GM13977 (cell line): ENCODE measurements at places on chromosomes 12 and 14.
A peak's percentile ranks its signal among the peaks of the same experiment; 100 is the strongest.

- no peak for DNase-seq
Observed at GRCh38 chr14:94307410-94307992, 14.4 kb upstream of the SERPINA10 start.

GRCh38 chr12:127531542-127531941, 735.4 kb upstream of the TMEM132C start:
- DNase-seq, result no peak

GRCh38 chr14:36317650-36318049, 2.8 kb downstream of the MBIP start:
- no peak for DNase-seq

- DNase-seq, result no peak
Observed at GRCh38 chr14:105971593-105972500, 445.5 kb downstream of the TMEM121 start.

GRCh38 chr14:100049220-100049619, 16.0 kb upstream of the EVL start:
- DNase-seq, result no peak

DNA sequence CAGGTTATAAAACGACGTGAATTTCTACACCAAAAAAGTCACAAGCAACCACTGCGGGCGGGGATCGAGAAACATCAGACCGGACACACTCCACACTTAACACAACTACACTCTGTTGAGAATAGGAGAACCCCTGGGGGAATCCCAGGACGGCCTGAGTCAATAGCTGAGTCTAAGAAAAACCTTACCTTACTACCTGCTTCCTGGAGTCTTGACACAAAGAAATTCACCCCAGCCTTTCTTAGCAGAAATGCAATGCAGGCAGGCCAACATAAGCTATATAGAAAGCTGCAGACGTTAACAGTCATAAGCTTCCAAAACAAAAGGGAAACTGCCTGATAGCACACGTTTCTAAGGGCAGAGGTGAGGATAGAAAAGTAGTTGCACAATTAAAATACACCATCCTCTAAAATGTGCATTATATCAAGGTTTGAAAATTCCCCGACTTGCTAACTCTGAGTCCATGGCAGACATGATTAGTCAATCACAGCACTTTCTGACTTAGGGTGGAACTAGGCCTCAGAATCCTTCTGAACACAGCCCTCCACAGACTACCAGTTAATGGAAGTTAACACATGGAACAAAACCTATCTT, 68.0 kb downstream of the CCDC88C start:
- DNase-seq, result peak; percentile 82

DNA sequence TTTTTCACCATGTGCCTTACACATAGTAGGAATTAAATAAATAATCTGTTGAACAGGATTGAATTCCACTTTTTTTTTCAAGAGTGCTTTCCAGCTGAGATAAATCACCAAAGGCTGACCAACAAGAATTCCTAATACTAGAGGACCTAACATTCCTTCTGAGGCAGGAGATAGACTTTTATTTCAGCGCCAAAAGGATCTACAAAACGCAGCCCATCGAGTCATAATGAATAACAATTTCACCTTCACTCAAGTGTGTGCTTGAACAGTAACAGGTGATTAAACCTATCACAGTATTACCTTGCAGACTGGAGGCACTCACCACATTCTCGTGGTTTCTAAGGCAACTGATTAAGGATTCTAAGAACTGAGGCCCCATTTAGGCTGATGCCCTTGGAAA, 224.3 kb upstream of the ATP2B1 start:
- no peak for DNase-seq

GRCh38 chr12:42473130-42473529, 116.4 kb downstream of the PRICKLE1 start:
- no peak for DNase-seq

DNA sequence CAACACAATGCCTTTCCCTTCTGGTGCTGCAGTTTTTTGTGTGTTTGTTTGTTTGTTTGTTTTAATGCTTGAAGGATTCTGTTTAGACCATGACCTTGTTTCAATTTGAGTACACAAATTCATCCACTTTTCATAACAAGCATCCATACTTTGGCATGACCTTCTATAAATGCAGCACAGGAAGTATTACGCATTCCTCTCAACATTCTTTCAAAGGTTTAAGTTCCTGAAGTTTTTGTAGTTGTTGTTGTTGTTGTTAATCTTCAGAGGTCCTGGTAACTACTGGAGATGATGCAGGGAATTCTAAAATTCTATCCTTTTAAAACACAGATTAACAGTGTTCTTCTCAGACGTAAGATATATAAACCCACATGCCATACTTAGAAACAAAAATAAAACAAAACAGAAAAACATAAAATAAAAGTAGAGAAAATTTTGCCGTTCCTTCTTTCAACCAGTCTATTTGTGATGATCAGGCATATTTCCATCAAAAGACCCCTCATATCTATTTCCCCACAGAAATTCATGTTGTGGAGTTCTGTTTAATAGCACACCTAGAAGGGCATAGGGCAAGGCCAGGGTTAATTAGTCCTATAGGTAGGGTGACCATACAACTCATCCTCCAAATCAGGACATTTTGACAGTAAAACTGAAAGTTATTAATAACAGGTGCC, 529.9 kb downstream of the NOVA1 start:
- DNase-seq, result no peak

- DNase-seq, result no peak
Observed at GRCh38 chr14:72558721-72559120, 335.2 kb downstream of the DPF3 start.

- DNase-seq, result no peak
Observed at GRCh38 chr14:23555533-23555881, 564 bp upstream of the THTPA start.

DNA sequence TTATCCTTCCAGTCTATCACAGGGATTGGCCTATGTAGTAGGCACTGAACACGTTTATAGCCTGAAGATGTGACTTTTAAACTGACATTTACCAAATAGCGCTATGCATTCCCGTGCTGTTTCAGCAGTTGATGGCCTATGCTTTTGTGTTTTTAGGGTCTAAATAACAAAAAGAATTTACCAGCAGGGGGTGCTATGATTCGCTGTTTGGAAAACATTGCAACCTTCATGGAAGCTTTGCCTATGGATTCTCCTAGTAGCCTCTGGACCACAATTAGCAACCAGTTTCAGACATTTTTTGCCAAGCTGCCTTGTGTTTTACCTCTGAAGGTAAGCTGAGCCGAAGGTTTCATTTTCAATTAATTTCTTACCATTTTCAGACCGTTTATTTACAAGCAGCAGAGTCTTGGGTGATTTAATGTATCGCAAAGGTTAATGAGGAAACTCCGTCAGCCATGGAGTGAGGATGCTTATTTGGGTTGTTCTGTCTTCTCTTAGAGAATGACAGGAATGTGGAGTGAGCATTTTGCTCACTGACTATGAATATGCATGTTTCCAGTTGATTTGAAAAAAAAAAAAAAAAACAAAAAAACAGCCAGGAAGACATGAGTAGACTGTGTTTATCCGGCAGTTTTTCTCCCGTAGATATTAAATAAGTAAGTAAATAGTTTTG, 133.1 kb downstream of the PRIMA1 start:
- DNase-seq, result peak; percentile 46

DNA sequence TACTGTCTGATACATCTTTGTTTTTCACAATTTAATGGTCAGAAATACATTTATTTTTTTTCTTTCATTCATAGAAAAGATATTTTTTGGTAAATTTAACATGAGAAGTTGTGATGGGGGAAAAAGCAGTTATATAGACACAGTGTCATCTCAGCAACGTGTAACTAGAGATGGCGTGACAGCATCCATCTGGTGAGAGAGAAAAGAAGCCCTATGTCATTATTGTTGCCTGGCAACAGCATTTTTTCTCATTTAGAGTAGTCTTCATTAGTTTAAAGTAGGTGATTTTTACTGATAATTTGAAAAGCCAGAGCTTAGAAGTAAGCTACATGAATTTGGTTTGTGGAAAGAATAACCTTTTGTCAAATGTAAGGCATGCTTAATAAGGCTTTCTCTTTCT, 128.6 kb downstream of the ACSS3 start:
- DNase-seq, result no peak

- no peak for DNase-seq
Observed at GRCh38 chr14:90777830-90778485, 38.3 kb downstream of the TTC7B start.

DNA sequence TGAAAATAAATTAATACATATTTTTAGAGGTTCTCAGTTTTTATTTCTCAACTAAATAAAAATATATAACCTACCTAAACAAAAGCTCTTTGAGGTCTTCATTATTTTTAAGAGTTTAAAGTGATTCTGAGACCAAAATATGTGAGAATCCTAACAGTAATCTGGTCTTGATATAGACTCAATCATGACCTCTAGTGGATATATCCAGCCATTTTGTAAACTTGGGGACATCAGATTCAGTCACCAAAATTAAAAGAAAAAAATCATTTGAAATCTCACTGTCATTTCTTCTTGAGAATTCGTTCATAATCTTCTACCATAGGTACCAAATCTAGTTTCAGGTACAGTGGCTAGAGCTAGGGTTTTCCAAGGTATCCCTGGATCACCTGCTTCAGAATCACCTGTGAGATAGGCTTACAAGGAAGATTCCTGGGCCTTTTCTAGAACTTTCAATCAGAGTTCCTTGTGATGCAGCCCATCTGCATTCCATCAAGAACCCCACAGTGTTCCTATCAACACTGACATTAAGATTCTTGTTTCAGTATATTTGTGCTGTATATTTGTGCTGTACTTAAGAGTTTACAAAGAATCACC, 214.9 kb downstream of the ADAMTS20 start:
- DNase-seq, result no peak

- no peak for DNase-seq
Observed at GRCh38 chr14:23430723-23431085, 4.8 kb downstream of the MYH7 start.

DNA sequence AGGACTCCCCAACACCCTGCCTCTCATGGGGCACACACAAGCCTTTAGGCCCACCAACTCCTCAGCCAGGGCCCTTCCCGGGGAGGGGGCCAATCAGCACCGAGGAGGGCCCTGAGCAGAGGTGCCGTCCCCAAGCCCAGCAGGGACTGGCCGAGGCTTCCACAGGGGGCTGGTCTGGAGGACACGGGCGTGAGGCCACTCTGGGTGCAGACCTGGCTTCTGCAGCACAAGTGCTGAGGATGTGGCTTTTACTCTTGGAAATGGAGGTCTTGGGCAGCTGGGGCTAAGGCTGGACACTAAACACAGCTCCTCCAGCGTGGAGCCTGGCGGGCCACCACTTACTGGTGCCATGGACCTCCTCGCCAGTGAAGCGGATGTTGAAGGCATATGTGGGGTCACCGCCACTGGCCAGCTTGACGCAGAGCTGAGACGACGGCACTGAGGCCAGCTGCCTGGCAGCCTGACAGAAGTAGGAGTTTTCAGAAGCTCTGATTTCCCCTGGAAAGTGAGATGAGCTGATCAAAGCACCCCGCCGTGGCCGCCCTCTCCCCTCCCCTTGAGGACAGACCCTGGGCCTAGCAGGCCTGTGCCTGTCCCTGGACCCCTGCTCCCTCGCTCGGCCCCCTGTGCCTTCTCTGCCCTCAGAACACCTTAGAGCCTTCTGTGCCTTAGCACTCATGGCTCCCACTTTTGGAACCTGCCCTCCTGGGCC, 44.0 kb downstream of the TRAFD1 start:
- no peak for DNase-seq

DNA sequence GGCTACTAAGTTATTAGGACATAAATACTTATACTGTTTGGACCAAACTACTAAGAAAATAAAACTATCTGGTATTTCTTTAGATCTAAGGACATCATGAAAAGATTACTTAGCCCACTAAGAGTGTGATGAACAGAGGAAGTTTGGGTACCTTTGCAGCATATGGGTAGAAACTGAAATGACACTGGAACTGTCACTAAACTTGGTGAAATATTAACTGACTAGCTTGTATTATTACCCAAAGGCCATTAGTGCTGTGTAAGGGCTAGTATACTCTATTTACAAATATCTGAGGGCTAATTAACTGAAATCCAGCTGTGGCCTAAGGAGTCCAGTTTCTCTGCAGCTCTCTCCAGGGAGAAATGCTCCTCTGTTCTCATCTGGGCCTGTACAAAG, 45.5 kb downstream of the PAWR start:
- no peak for DNase-seq

GRCh38 chr12:450438-450837, 9.3 kb upstream of the B4GALNT3 start:
- DNase-seq, result no peak

DNA sequence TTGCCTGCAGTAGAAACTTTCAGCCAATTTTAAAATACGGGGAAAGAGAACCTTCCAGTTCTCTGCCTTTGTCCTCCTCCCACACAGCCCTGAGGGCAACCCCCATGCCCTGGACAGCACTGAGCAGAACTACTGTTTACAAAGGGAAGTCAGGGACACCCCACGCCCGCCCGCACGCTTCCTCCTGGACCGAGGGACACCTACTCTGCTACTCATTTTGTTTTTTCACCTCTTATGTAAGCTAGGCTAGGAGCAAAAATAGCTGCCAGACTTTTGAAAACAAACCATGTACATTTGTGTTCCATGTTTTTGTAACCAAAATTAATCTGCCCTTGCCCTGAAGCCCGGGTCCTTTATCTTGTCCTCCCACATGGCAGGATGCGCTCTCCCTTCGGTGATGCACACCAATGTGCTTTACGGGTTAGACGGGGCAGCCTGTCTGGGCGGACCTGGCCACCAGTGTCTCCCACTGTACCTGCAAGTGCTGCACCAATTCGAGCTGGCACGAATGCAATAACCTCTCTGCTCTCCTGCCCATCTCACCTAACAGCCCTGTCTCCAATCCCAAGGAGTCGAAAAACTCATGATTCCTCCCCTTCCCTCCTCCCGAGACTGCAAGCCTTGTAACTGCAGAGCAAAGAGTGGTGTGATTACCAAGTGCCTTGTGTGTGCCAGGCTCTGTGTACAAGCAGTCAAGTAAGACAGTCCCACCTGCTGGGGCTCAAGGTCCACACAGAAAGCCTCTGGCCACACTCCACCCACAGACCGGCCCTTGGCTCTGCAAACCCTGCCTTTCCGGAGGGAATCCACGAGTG, 85.2 kb downstream of the CCDC88C start:
- DNase-seq, result no peak

DNA sequence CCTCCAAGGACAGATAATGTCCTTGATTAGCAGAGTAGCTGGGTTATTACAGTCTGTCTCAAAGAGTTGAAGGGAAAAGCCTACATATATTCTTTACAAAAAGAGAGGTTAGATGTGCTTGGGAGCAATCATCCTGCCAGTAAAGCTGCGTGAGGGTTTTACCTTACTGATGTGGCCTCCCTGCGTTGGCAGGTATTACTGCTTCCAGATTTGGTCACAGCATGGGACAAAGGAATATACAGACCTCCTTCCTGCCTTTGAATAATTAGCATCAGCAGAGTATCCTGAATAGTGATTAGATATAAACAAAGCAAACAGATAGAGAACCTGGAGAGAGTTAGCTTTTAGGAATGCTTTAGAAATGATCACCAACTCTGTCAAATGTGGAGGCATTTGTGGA, 69.6 kb downstream of the TMTC2 start:
- no peak for DNase-seq

DNA sequence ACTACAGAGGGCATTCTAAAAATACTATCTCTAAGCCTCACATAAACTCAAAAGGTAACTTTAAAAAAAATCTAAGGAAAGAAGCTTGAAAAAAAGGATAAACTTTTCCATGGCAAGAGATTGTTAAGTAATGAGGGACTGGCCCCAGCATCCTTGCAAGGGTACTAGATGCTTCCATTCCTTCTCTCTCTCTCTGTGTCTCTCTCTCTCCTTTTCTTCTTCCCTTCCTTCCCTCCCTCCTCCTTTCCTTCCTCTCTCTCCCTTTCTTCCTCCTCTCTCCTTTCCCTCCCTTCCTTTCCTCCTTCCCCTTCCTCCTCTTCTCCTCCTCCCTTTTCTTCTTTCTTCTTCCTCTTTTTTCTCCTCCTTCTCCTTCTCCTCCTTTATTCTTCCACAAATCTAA, 23.8 kb downstream of the CNTN1 start:
- no peak for DNase-seq
